ENCODE measurements at places on chromosomes 3 and 15.

DNA sequence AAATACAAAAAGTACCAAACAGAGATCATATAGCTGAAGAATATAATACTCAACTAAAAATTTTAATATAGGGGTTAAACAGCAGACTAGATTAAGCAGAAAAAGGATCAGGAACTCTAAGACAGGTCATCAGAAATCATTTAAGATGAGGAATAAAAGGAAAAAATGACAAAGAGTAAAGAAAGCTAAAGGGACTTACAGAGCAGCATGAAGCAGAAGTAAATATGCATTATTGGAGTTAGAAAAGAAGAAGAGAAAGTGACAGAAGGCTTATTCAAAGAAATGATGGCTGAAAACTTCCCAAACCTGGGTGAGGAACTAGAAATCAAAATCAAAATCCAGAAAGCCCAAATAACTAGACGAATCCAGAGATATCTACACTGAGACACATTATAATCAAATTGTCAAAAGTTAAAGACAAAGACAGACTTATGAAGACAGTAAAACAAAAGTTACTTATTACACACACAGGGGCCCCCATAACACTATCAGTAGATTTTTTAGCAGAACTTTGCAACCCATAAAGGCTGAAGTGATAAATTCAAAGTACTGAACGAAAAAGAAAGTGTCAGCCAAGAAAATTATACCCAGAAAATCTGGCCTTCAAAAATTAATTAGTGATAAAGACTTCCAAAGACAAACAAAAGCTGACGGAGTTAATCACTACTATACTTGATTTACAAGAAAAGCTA lies 95.6 kb downstream of the SCAPER start:
- no peak for DNase-seq

DNA sequence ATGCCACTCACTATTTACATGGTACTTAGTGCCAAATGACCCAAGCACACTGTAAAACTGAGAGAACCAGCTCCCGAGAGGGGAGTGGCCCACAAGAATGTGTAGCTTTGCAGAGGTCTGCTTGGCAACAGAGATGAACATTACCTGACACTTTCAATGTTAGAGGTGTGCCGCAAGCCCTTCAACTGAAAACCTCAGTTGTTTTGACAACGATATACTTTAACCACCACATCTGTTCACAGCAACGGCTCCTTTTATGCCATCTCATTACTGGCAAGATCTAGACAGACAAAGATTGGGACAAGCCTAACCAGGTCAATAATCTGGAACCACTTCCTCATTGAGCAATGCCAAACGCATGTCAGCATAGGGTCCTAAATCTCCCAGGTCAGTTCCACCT lies 23.7 kb downstream of the NEK10 start:
- no peak for DNase-seq

DNA sequence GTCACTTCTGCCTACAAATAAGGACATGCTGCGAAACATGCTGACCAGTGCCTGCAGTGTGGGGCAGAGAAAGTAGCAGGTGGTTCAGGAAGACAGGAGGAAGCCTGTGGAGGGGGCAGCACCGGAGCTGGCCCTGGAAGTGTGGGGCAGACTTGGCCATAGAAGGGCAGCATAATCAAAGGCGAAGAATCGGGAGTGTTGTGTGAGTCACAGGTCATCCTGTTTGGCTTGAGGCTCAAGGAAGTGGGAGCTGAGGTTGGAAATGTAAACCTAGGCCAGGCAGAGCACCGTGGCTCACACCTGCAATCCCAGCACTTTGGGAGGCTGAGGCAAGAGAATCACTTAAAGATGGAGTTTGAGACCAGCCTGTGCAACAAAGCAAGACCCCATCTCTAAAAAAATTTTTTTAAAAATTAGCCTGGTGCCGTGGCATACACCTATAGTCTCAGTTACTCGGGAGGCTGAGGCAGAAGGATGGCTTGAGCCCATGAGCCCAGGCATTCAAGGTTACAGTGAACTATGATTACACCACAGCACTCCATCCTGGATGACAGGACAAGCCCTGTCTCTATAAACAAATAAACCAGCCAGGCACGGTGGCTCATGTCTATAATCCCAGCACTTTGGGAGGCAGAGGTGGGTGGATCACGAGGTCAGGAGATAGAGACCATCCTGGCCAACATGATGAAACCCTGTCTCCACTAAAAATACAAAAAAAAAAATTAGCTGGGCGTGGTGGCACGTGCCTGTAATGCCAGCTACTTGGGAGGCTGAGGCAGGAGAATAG lies 54.0 kb downstream of the FAM43A start:
- no peak for DNase-seq

- DNase-seq, result no peak
Measured at GRCh38 chr3:131387796-131388489, 6.4 kb downstream of the NUDT16 start.

DNA sequence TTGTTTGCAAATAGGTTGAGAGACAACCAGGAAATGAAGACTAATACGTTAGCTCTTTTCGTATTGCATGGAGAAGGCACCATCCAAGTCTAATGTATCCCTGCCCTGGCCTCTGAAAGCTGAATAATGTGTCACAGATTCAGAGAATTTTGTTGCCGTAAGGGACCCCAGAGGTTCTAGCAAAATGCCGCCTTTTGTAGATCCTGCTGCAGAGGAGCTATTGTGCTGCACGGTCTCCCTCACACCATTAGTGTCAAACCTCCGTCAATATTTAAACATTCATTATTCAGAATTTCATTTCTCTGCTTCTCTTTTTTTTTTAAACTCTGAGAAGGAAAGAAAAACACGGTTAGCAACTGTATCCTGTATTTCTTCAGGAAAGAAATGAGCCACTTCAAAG lies 238.7 kb downstream of the EPHB1 start:
- DNase-seq, result no peak

GRCh38 chr3:129503471-129504291 lies 24.8 kb upstream of the RHO start:
- no peak for DNase-seq

- DNase-seq, result no peak
Measured at GRCh38 chr3:151900884-151901643, 27.6 kb downstream of the SUCNR1 start.

- DNase-seq, result no peak
Measured at GRCh38 chr3:180408654-180409053, 193.3 kb upstream of the TTC14 start.

DNA sequence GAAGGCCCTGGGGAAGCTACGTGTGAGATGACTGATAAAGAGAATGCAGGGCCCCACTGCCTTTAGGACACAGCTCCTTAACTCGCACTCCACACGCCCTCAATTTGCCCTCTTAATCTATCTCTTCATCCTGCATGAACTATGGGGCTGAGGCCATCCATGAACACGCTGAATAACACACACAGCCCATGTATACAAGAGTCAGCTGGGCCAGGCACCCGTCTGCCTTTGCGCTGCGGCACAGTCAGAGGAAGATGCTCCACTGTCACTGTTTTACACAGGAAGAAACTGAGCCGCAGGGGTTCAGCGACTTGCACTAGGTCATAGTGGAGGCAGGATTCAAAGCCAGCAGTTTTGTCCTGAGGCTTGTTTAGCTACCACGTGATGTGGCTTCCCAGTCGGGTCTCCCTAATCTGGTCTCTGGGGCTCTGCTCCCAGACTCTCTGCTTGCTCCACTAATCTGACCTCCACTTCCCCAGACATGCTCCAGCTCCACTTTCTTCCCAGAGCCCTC lies 43.9 kb downstream of the TLE3 start:
- no peak for DNase-seq

- DNase-seq, result no peak
Measured at GRCh38 chr3:194487289-194488054, 670 bp upstream of the ATP13A3 start.

DNA sequence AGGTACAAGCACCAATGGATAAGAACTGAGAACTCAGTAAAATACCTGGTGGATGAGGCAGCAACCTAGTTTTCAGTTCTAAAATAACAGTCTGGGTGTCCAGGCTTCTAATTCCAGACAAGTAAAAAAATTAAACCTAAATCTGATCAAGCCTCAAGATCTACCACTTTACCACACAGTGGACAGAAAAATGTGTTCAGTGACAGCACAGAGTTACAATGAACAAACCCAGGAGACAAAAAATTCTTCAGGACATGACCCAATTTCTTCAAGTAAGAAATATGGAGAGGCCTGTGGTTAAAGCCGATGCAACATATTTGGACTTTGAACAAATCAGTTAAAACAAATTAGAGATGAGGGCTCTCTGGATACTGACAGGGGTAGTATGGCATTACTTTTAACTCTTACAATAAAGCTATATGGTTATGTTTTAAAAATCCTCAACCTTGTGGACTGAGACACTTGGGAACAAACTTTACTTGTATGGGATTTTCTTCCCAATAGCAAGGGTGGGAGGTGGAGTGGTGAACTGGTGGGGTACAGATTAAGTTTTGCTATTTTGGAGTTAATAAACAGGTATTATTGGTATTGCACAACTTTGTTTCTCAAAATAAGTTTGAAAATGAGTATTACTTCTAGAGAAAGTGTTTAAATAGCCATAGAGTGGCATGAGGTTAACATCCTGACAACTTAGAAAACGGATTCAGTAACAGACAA lies 14.2 kb downstream of the CCNL1 start:
- DNase-seq, result no peak

DNA sequence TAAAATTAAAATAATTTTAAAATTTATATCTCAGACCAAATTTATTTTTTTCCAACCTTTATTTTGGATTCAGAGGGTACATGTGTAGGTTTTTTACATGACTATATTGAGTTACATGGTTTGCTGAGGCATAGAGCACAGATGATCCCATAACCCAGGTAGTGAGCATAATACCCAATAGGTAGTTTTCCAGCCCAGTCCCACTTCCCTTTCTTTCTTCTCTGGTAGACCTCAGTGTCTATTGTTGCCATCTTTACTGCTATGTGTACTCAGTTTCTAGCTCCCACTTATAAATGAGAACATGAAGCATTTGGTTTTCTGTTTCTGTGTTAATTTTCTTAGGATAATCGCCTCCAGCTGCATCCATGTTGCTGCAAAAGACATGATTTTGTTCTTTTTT lies 338.1 kb downstream of the EFHB start:
- DNase-seq, result no peak

DNA sequence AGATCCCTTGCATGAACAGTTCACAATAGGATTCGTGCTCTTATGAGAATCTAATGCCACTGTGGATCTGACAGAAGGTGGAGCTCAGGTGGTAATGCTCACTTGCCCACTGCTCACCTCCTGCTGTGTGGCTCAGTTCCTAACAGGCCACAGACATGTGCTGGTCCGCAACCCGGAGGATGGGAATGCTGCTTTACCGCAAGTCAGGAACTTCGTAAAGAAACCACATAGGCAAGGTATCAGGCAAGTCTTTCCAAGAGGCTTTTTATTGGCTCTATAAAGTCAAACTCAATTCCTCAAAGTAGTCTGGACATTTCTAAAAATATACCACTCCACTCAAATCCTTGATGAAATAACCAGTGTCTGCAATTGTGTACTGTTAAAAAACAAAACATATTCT lies 56.1 kb downstream of the OSTN start:
- DNase-seq, result no peak

- no peak for DNase-seq
Measured at GRCh38 chr3:101519685-101520365, 6.8 kb upstream of the SENP7 start.

DNA sequence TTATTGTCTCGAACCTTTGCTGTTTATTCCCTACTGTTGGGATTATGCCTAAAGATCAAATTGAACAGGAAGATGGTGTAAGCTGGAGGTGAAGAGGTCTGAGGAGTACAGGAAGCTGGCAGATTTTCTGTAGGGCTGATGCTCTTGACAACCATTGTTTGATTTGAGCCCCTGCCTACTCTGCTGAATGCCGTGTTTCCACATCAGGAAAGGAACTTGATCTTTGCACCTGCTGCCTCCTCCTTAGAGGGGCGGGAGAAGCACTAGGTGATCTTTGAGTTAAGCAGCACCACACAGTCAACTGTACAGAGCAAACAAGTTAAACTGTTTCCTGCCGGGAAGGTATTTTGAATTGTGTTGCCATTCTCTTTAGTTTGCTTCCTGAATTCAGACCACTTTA lies 364.6 kb upstream of the EPHA6 start:
- DNase-seq, result no peak

DNA sequence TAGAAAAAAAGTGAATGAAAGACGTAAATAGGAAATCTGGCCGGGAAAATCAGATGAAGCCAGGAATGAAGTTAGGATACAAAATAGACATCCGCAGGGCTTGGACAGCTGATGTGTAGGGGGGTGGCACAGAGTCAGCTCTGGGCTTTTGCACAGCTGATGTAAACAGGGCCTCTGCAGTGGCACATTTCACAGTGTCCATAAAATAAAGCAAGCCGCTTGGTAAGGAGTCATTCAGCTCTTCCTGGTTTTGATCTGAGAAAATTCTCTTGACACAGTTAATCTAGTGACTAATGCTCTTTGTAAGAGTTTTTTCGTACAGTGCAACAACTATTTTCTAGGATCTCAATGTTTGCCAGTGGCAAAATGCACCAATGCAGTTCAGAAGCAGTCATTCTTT lies 153.3 kb downstream of the USP13 start:
- DNase-seq, result no peak

DNA sequence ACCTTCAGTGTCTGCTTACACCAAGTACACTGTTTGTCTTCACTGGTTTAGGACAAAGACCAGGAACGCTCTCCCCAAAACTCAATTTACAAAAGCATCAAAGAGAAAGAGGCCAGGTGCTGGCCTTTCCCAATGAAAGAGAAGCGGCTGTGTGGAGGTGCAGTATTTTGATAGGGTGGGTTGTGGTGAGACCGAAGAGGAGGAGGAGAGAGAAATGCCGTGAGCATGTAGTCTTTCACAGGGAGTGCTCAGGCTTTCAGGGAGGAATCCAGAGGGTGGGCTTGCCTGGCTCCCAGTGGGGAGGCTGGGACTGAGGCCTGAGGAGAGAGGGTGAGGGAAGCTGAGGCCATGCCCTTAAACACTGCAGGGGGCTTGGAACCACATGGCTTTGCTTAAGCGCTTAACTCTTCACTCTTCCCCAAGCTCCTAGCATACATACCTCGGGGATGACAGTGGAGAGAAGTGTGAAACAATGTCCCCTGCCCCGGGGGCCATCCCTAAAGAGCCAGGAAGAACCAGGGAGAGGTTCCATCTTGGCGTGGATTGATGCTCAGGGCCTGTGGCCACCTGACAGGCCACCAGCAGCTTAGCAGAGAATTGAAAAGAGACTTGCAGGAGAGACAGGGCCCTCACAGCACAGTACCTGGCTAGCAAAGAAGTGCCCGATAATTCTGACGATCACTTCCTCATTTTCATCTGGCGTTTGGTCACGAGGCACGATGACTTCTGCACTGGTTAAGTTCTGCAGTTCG lies 60.5 kb downstream of the SENP2 start:
- DNase-seq, result no peak

- no peak for DNase-seq
Measured at GRCh38 chr15:38647683-38648082, 83.1 kb upstream of the RASGRP1 start.

DNA sequence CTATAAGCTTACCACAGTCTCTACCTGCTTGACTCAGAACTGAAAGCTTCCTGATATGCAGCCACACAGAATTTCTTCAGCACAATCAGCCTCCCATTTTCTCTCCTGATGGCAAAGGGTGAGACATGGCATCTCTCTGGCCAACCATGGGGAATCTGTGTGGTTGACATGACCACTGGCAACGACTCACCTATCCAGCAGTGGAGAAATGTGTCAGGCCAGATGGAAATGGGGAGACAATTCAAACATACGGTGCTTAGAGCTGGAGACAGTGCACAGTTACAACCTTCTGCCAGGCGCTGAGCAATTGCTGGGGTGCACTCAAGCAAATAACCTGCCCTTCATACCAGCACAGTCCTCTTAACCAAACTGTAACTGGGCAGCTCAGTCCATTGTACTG lies 3.6 kb downstream of the ZNF385D start:
- DNase-seq, result no peak

- DNase-seq, result no peak
Measured at GRCh38 chr3:157469561-157470294, 33.1 kb downstream of the PTX3 start.

- DNase-seq, result no peak
Measured at GRCh38 chr3:158936530-158937113, 134.8 kb downstream of the MFSD1 start.
